ENCODE measurements at places on chromosomes 6 and 20.

DNA sequence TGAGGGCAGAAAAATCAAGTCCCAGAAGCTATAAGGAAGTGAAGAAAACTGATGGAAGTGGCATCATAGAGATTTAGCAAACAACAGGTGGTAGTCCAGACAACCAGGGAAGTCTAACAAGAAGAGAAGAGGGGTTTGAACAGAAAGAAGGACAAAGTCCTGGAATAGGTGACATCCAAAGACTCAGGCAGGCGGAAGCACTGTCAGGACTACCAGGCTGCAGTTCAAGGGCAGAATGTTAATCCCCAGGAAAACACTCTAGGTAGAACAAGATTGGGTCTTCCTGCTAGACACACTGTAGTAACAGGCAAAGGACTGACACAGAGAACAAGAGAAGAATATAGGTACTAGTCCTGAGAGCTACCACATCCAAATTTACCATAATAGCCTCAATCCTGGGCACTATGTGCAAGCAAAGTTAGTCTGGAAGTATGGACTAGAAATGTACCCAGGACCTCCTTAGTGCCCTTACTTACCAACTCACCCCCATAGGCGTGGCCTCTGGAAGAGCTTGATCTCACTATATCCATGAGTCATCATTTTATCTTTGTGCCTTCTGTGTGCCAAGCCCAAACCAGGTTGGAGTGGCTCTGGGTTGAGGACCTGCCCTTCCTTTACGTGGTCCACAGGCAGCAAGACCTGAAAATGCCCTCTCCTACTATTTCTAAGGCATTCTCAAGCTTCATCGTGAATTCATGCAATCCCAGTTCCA, 2.2 kb upstream of the EPB41L2 start:
- DNase-seq = no peak

- no peak for DNase-seq
Observed at GRCh38 chr6:106613590-106613989, 15.7 kb downstream of the RTN4IP1 start.

GRCh38 chr20:34075647-34076046, 36.4 kb downstream of the EIF2S2 start:
- no peak for DNase-seq

- no peak for DNase-seq
Observed at GRCh38 chr6:55016261-55016660, 158.1 kb upstream of the HCRTR2 start.

GRCh38 chr6:168183613-168183970, 104.6 kb upstream of the FRMD1 start:
- DNase-seq = no peak

- DNase-seq = no peak
Observed at GRCh38 chr6:11343963-11344723, 111.7 kb upstream of the NEDD9 start.

- DNase-seq = no peak
Observed at GRCh38 chr20:49993301-49993751, 10.5 kb downstream of the SNAI1 start.

- no peak for DNase-seq
Observed at GRCh38 chr6:67883500-67884366, 751.3 kb upstream of the ADGRB3 start.

- DNase-seq = peak; percentile 50
Observed at GRCh38 chr6:38933426-38933825, 115.2 kb upstream of the GLP1R start.

Data from adipocyte (in vitro differentiated cells).